ENCODE measurements at places on chromosomes 7 and 10.

GRCh38 chr10:68566955-68567354, 6.8 kb downstream of the TET1 start:
- no peak for DNase-seq

GRCh38 chr7:17415955-17416354, 117.5 kb downstream of the AHR start:
- peak; percentile 42 for DNase-seq

- no peak for DNase-seq
Observed at GRCh38 chr7:35754741-35755140, 46.1 kb upstream of the SEPTIN7 start.

DNA sequence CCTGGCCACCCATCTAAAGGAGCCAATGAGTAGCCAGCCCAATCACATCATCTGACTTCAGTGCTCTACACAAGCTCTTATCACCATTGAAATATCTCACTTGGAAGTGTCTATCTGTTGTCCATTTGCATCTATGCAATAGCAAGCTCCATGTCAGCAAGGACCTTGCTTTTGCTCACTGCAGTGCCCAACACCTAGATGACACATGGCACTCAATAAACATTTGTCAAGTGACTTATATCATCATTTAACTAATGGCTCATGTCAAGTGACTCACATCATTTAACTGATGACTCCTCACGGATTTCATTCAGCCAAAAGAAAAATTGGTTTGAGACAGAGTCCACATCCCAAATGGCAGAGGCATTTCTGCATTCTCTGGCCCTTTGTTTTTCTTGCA, 92.9 kb upstream of the ADAM12 start:
- no peak for DNase-seq

DNA sequence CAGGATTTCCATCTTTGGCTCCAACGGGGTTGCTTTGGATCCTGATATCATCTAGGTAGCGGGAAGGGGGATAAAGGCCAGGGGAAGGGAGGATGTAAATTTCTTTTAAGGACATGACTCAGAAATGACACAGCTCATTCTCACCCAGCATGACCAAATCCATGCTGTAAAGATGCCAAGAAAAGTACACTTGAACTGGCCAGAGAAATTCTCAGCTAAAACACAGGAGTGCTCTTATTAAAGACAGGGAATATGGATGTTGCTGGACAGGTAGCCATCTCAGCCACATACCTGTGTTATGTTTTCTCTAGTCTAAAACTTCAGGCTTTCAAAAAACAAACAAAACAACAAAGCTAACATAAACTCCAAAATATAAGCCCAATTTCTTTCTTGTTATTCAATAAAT, 68.3 kb downstream of the NAMPT start:
- DNase-seq, result peak; percentile 98

- DNase-seq, result no peak
Observed at GRCh38 chr10:9229702-9230244, 1175.3 kb downstream of the GATA3 start.

GRCh38 chr7:101915000-101915399, 97.6 kb downstream of the CUX1 start:
- DNase-seq, result no peak

DNA sequence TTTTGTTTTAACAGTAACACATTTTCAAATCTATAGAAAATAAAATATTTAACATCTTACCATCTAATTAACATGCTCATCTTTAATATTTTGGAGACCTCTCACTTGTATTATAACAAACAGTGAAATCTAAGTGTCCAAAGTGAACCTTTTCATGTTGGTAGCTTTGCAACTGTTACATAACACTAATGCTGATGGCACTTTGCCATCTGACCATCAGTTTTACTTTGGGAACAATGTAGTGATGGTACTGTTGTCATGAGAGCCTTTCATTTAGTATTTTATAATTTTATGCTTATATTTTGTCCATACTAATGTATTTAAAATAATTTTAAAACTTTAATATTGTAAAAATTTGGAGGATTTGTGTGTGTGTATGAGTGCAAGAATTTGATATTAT, 1017.0 kb upstream of the KCND2 start:
- DNase-seq, result no peak

DNA sequence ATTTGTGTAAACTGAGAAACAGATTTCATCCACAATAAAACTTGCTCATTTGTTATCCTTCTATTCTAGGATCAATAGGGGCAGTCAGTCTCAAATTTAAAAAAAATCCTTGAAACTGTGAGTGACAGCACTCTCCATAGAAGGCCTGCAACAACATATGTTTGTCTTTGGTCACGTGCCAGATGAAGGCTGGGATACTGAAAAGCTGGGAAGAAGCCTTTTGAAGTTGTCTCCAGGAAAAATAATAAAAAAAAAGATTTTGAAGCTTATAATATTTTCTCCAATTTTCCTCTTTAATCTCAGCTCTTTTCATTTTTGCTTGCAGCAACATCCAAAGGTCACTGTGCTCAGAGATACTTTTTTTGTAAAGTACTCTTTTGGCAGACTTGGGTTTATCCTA, 128.6 kb upstream of the SLC26A5 start:
- DNase-seq, result no peak

- no peak for DNase-seq
Observed at GRCh38 chr7:95905167-95905566, 132.8 kb downstream of the DYNC1I1 start.

- DNase-seq, result no peak
Observed at GRCh38 chr7:50315739-50316671, 11.5 kb downstream of the IKZF1 start.

- no peak for DNase-seq
Observed at GRCh38 chr10:33286157-33286934, 48.1 kb downstream of the NRP1 start.

DNA sequence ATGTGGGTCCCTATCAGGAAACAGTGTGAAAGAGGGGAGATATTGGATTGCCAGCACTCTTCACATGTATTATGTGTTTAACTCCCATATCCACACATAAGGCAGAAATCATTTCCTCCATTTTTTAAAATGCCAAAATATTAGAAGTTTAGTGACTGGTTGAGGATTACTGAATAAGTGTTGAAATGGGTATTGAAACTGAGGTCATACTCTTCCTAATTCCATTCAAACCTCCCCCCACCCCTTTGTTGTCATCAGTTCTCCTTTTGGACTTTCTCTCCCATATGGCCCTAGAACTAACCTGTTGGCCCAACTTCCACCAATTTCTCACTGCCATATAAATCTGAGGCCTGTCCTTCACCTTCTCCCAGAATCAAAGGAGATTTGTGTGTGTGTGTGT, 81.6 kb downstream of the EVX1 start:
- no peak for DNase-seq

GRCh38 chr7:65554-65953, 126.8 kb upstream of the FAM20C start:
- no peak for DNase-seq

DNA sequence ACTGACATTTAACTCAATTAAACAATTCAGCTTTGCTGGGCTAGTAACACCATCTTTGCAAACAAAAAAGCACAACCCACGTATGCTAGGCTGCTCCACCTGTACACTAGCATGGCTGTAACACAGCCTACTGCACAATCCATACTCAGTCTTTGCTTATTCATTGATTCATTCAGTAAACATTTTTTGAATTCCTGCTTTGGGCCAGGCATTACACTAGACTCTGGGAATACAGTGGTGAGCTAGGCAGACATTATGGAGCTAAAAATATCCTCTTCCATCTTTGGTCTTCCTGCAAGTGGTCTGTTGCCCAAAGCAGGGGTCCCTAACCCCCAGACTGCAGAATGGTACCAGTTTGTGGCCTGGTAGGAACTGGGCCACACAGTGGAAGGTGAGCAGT, 9.9 kb downstream of the CNNM1 start:
- DNase-seq, result peak; percentile 22

- DNase-seq, result peak; percentile 28
Observed at GRCh38 chr10:66586073-66586472, 339.8 kb upstream of the LRRTM3 start.

GRCh38 chr7:142805350-142806021, 34.7 kb downstream of the PRSS2 start:
- no peak for DNase-seq

DNA sequence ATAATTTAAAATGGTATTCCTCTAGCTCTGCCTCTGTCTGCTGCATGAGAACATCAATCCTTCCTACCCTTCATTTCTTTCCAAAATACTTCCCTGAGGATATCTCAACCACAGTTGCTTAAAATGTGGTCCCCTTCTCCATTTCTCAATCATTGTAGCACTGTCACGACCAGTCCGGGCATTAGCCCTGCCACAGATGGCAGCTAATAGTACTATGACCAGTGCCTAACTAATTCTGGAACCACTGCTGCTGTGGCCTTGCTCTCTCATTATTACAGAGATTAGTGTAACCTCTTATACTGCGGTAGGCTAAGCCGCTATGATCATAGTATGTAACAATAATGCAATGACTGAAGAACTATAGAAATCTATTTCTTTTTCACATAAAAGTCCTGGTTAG, 66.0 kb downstream of the REEP3 start:
- no peak for DNase-seq

- DNase-seq, result no peak
Observed at GRCh38 chr7:44111761-44112160, 7.6 kb downstream of the AEBP1 start.

DNA sequence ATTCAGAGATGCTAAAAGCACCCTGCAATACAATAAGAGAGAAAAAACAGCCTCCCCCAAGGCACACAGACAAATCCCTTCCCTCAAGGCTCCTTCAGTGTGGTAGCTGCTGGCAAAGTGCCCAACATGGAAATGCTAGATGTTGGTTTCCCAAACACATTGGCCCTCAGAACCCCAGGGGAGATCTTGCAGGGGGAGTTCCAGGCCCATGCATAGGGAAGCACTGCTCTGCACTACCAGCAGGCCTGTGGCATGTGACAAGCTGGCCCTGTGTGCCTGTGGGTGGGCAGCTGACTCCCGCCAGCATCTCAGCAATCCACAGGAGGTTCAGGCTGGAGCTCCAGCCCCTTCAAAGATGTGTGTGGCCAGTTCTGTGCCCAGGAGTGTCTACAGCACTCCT, 16.8 kb upstream of the CSGALNACT2 start:
- no peak for DNase-seq

- DNase-seq, result no peak
Observed at GRCh38 chr10:75738924-75739323, 307.5 kb downstream of the LRMDA start.

DNA sequence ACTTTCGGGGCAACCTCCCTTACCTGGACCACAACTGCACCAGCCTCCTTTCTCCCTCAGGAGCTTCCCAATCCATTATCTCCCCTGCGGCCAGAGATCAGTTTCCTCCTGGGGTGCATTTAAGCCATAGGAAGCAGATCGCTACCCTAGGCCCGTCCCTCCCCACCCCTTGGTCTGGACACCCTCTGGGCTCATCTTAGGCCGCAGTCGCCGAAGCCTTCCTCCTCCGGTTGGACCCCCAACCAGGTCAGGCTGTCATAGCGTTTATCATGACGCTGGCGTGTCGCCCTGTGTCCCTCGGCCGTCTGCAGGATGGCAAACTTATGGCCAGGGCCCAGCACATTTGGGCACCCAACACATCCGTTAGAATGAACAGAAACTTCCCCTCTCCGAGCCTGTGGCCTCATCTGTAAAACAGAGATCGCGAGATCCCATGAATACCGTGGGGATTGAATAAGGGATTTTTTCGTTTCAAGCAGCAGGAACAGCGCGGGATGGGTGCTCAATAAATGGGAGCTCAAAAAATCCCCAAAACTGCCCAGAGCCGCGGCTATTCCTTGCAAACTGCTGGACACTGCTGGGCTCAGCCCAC, 669 bp upstream of the AP5Z1 start:
- peak; percentile 78 for DNase-seq

DNA sequence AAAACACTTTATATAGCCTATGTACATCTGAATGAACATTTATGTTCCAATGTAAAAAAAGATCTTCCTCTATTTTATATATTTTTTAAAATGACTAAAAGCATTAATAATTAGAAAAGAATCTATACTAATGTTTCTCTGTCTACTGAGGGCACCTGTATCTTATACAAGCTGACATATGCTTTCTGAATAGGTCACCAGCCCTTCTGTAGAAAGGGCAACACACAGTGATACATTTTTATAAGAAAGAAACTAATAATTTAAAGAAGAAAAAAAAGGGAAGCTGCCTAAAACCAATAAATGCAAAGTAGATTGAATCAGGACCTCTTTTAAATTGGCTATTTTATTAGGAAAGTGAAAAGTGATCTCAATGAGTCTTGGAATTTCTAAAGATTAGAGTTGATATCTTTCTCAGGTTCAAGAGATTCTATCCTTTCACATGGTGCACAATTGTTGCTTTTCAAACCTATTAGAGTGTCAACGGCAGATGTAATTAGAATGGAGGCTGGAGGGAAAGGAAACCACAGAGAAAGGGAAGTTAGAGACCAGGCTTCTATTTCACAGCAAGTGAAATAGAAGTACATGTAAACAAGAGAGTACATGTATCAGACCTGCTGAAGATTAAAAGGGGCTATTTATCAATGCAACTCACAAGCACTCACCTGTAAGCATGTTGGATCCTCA, 6.3 kb downstream of the MTPN start:
- DNase-seq, result no peak

DNA sequence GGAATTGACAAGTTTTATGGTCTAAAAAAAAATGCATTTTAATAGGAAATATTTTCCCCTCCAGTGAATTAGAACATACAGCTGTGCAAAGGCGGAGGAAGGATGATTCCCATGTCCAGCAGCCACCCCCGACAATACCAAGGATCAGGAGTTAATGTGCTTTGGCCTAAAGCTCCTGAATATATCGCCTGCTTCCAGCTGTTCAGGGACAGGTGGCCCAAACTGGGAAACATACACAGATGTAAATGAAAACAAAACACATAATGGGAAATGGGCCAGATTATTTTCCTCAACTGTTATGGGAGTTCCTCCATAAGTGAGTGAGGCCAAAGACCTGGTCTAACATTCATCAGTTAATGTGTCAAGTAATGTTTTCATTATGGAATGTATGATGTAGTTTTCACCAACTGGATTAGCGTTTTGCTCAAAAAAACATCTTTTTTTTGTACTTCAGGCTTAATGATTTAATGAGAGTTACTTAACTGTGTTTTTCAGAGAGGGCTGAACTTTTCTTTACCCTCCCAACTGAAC, 55.1 kb upstream of the LAMB1 start:
- DNase-seq, result no peak

GRCh38 chr10:14382022-14382421, 51.3 kb upstream of the FRMD4A start:
- DNase-seq, result peak; percentile 85

DNA sequence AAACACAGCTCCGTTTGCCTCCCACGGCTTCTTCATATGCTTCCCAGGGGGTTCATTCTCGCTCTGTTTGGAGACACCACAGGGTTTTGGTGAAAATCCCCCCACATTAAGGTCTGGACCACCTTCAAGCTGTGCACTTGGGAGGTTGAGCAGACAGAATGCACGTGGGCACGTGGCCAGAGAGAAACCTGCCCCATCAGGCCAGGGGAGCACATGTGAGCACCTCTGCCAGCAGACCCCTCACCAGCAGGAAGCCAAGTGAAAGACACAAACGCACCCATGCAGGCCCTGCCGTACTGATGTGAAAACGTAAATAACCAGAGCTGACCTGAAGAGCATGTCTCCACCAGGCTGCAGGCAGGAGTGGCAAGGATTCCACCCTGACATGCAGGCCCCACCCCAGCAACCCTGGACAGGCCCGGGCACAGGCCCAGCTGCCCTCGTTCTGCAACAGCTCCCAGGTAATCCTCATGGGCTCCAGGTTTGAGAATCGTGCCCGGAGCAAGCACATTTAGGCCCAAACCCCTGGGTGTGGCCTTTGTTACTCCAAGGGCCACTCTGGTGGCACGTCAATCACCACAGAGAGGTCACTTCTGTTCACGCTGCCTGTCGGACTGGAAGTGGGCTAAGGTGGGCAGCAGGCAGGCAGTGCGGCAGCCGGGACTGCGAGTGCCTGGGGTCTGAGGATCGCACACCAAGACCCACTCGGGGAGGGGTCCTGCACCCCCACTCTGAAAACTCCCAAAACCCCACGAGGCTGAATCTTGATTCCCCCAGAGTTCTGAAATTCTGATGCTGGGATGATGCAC, 184.4 kb downstream of the PTPRN2 start:
- DNase-seq, result no peak

Data from astrocyte of the spinal cord (primary cell).